ENCODE measurements at places on chromosomes 16 and 17.

- DNase-seq, result no peak
These were observed 13.9 kb upstream of the LPCAT2 start for GRCh38 chr16:55494994-55495421.

- no peak for DNase-seq
These were observed 2.6 kb downstream of the COG4 start for GRCh38 chr16:70520612-70521297.

- no peak for DNase-seq
These were observed 581.4 kb downstream of the CDH11 start for GRCh38 chr16:64540434-64540833.

DNA sequence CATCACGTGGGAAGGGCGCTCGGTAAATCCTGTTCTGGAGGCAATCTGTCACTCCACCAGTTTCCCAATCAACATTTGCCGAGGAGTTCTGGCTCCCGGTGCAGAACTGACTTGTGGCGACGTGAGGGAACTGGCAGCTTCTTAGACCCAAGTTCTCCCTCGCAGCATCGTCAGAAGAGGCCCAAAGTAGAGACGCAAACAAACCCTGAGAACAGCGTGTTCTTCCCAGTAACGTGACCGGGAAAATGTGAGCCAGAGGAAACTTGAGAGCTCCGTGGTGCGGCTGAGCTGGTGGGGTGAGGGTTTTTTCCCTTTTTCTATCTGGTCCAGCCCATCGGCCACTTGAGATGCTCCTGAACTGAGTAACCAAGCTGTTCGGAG, 158.9 kb upstream of the CACNG5 start:
- DNase-seq, result no peak

DNA sequence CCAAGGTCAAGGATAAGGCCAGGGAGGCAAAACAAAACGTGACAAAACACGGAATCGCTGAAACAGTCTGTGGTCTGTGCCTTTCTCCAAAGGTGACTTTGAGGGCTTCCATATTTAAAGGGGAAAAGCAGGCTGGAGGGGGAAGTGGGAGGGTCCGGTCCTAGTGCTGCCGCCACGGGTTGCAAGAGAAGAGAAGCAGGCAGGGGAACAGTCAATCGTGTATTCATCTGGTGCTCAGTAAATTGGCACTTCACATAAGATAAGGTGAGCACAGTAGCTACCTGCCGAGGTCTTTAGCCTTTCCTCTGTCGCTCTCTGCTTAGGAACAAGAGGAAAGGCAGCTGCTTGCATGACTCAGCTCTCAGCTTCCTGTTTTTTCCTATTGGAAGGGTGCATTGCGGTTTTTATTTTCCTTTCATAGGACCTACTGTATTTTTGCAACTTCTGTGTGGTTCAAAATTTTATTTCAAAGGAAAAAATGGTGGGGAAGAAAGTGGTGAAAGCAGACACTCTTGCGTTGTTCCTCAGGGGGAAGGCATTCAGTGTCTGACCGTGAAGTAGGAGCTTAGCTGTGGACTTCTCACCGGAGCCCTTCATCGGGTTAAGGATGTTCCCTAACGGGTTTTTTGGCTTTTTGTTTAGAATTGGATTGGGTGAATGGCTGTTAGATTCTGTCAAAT, 7.1 kb upstream of the LGALS3BP start:
- no peak for DNase-seq

DNA sequence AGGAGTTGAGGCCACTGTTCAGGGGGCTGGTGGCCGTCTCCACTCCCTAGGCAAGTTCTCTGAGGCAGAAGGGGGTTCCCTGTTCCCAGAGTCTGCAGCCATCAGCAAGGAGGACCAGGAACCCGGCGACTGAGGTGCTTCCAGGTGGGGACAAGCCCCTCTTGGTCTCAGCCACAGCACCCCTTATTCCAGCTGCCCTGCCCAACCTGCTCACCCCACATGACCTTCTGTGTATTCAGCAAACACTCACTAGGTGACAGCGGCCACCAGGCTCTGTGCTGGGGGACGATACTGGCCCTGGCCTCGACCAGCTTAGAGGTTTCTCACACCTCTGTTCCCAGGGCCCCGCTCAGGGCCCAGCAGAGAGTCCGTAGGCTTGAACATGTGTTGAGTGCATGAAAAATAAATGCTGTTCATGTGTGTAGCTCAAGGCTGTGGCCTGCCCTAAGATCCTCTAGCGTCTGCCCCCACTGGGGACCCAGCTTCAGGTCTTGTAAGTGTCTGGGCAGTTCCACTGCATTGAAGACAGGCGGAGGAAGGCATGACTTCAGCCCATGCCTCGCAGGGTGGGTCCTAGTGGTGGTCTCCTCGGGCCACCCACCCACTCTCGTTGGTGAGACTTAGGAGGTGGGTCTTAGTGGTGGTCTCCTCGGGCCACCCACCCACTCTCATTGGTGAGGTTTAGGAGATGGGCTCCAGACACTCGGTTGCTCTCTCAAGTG, 44.2 kb downstream of the NT5M start:
- no peak for DNase-seq

- no peak for DNase-seq
These were observed 554 bp downstream of the MTSS2 start for GRCh38 chr16:70685061-70685937.

- DNase-seq, result no peak
These were observed 40.7 kb downstream of the ADCY9 start for GRCh38 chr16:4075534-4075933.

DNA sequence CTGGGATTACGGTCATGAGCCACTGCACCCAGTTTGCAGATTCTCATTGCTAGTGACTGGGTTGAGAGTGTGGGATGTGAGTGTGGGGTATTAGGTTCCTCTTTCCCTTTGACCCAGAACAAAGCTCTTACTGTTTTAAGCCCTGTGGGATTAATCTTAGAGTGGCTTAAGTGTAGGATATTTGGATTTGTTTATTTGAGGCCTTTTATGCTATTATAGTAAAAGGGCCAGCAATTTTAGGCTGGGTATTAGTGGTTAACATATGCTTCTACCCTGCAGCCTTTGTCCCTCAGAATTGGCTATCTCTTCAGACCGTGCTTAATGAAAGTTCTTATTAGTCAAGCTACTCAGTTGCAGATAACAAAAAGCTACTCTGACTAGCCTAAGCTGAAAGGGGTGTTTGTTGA, 3.2 kb downstream of the SGF29 start:
- no peak for DNase-seq

DNA sequence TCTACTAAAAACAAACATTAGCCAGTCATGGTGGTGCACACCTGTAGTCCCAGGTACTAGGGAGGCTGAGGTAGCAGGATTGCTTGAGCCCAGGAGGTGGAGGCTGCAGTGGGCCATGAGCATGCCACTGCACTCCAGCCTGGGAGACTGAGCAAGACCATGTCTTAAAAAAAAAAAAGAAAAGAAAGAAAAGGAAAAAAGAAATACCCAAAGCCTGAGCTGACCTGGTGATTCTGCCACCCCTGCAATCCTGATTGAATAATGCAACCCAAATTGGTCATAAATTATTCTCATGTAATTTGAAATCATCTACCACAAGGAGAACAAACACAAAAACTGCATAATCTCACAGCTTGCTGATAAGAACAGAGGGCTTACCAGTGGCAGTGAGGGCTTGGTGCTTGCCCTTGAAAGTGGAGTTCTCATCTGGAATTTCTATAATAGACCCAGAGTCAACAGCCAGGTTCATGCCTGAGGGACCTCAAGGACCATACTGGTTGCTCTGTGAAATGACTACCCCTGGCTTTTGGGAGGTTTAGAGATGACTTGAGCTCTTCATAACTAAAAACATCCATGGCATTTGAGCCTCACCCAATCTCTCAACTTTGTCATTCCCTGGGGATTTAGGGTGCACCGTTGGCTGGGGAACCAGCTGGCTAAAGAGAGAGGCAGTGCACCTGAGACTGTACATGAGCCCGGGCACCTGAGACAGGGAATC, 35.4 kb upstream of the TMC5 start:
- no peak for DNase-seq

DNA sequence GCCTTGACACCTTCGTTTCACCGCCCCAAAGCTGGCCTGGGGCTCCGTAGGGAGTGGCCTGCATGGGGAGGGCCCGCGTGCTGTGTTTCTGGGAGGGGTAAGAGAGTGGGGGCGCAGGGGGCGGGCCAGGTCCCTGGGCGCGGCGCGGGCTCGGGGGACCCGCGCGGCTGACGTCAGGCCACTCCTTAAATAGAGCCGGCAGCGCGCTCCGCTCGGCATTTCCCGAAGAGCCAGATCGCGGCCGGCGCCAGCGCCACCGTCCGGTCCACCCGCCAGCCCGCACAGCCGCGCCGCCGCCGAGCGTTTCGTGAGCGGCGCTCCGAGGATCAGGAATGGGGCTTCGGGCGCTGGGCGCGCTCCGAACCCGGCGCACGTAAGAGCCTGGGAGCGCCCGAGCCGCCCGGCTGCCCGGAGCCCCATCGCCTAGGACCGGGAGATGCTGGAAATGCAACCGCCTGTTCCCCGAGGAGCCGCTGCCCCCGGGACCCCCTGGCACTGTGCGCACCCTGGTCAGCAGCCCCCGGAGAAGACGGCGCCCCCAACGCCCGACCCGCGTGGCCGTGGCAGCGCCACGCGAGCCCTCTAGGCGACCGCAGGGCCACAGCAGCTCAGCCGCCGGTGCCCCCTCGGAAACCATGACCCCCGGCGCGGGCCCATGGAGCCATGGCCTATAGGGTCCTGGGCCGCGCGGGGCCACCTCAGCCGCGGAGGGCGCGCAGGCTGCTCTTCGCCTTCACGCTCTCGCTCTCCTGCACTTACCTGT, at the start of gene HS3ST2:
HS3ST2 (plus strand) TSS at position 215 of the 763 bp plus-strand sequence; CDS start at position 664, 449 bp downstream.
- no peak for DNase-seq

- no peak for DNase-seq
These were observed 92.7 kb upstream of the FA2H start for GRCh38 chr16:74867281-74867849.

- no peak for DNase-seq
These were observed 161.4 kb downstream of the LAT start for GRCh38 chr16:29146266-29146665.

DNA sequence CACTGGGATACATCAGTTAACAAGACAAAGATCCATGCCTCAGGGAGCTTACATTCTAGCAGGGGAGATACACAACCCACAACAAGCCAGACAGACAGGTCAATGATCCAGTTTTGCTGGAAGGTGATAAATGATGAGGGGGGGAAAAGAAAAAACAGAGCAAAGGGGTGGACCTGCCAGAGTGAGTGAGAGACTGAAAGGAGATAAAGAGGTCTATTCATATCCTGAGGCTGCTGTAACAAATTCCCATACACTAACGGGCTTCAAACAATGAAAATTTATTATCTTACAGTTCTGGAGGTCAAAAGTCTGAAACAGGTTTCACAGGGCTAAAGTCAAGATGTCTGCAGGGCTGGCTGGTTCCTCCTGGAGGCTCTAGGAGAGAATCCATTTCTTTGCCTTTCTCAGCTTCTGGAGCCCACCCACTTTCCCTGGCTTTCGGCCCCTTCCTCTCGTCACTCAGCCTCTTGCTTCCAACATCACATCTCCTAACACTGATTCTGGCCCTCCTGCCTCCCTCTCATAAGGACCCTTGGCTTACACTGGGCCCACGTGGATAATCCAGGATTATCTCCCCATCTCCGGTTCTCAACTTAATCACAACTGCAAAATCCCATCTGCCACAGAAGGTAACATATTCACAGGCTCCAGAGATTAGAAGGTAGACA, 81.5 kb downstream of the GAS7 start:
- DNase-seq, result no peak

- DNase-seq, result no peak
These were observed 82.7 kb upstream of the CREBBP start for GRCh38 chr16:3963203-3963602.

DNA sequence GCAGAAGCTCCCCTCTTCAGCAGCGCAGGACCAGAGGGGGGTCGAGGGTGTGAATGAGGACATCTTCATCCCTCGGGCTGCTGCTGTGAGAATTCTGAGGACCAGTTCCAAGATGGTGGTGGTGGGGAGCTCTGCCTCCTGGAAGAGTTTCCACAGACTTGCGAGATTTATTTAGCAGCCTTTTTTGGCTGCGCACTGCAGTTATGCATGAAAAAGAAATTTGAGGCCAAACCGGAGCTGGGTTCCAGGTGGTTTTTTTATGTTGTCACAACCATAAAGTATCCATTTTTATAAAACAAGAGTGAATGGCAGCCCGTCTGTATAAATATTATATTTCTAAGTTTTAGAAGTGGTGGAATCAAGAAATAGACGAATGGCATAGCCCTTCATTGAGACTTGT, 76.9 kb upstream of the CLEC18A start:
- DNase-seq, result no peak
